ENCODE measurements at places on chromosomes 6 and 20. TPM values are rescaled to one million over a fixed set of nuclear protein-coding genes. Genes with fewer than 3 reads are reported as not detected.

DNA sequence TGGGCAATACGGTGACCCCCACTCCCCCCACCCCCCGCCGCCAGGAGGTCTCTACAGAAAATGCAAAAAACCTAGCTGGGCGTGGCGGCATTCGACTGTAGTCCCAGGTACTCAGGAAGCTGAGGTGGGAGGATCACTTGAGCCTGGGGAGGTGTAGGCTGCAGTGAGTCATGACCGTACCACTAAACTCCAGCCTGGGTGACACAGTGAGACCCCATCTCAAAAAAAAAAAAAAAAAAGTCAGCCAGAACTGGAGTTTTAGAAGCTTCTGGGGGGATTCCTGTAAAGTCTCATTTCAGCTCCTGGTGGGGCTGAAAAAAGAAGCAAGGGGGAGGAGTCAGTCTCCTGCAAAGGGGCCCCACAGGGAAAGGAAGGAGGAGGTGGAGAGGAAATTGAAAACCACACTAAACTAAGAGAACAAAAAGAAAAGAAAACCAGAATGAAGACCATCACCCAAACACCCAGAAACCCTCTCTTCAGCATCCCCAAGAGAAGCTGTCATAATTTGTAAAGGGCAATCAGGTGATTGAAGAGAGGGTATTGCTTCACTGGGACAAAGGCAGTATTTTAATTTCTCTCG lies 50.4 kb downstream of the NOL4L start:
- DNase-seq: no peak

DNA sequence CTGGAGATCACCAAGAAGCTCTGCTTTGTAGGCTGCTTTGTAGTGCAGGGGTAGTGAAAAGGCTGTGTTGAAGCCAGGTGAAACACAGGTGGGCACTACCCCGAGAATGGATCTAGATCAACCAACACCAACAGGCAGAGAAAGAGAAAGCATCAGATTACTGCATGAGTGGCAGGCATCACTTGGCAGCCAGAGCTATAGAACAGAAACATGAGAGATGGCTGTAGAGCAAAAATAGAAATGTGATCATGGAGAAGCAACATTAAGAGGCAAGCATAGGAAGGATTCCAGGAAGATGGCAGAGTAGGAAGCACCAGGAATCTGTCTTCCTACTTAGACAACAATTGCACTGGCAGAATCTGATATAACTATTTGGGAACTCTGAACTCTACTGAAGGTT lies 311.1 kb upstream of the TCF21 start:
- peak; percentile 17 for DNase-seq

DNA sequence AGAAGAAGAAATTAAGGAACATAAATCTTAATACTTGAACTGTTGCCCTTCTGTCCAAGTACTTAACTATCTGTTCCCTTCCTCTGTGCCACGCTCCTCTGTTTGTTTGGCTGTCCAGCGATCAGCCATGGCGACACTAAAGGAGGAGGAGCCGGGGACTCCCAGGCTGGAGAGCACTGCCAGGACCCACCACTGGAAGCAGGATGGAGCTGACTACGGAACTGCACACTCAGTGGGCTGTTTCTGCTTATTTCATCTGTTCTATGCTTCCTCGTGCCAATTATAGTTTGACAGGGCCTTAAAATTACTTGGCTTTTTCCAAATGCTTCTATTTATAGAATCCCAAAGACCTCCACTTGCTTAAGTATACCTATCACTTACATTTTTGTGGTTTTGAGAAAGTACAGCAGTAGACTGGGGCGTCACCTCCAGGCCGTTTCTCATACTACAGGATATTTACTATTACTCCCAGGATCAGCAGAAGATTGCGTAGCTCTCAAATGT lies 17.1 kb downstream of the IRF4 start:
- DNase-seq: peak; percentile 43

DNA sequence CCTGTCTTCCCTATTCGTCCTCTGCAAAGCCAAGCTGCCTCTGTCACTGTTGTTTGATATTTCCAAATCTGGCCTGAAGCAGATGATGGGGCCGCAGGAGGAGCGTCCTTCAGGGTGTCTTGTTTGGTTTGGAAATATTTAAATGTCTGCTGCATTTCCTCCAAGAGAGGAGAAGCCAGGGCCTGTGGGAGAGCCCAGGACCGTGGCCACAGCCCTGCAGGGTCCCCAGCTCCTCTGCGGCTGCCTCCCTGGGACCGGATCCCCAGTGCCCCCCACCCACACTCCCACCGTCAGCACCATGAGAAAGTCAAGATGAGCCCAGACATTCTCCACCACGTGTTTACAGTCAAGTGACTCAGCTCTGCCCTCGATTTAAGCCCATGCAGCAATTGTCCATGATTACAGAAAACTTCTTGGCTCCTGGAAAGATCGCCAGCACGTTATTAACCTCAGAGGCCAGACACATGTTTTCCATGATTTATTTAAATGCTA lies 18.2 kb downstream of the FOXF2 start:
- DNase-seq: no peak

DNA sequence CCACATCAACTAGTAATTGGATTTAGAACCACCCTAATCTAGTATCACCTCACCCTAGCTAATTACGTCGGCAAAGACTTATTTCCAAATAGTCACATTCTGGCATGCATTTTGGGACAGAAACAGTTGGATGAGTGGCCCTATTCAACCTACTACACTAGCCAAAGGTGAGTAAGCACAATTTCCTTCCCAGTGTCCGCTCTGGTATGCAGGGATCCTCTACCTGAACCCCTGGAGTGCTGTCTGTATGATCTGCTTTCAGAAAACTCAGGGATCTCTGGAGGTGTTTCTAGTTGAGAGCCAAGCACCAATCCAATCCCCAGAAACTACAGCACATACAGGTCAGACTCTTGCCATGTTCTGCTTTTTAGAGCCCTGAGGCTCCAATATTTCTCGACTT lies 717.4 kb upstream of the MANEA start:
- DNase-seq: no peak

GRCh38 chr6:35544769-35545361 lies 32.2 kb upstream of the TULP1 start:
- DNase-seq: no peak

The LY6G6F gene
- total RNA-seq: not detected

- DNase-seq: no peak
Observed at GRCh38 chr6:56033401-56033800, 158.0 kb upstream of the BMP5 start.

DNA sequence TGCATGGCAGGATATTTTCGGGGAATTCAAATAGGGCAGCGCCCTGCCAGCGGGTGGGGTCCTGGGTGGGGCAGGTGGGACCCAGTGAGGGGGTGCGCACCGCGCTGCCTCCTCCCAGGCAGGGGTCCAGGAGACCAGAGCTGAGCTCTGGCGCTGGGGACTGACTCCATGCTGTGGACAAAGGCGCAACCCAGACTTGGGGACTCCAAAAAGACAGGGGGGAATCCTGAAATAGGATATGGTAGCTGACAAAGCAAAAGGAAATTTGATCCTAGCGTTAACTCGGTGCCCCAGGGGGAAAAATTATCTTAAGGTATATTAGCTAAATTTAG lies 23.6 kb downstream of the TFAP2A start:
- no peak for DNase-seq

The IP6K3 gene
- 344 TPM for total RNA-seq

DNA sequence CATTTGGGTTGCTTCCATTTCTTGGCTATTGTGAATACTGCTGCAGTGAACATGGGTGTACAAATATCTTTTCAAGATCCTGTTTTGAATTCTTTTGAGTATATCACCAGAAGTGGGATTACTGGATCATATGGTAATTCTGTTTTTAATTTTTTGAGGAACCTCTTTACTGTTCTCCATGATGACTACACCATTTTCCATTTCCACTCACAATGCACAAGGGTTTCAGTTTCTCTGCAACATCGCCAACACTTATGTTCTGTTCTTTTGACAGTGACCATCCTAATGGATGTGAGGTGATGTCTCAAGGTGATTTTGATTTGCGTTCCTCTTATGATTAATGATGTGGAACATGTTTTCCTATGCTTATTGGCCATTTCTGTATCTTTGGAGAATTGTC lies 214.4 kb upstream of the ZFP64 start:
- no peak for DNase-seq

- no peak for DNase-seq
Observed at GRCh38 chr6:168678588-168678987, 237.6 kb downstream of the SMOC2 start.

The PI3 gene
- not detected for total RNA-seq

The WFDC5 gene
- not detected for total RNA-seq

GRCh38 chr6:125824946-125825771 lies 34.4 kb downstream of the NCOA7 start:
- DNase-seq: no peak

- no peak for DNase-seq
Observed at GRCh38 chr20:21026951-21027350, 79.2 kb downstream of the LINC00237 start.

- peak; percentile 12 for DNase-seq
Observed at GRCh38 chr20:63977739-63978276, 1.6 kb downstream of the SAMD10 start.

- DNase-seq: no peak
Observed at GRCh38 chr6:47810885-47811284, 29.1 kb downstream of the OPN5 start.

The SEMG1 gene
- not detected for total RNA-seq

DNA sequence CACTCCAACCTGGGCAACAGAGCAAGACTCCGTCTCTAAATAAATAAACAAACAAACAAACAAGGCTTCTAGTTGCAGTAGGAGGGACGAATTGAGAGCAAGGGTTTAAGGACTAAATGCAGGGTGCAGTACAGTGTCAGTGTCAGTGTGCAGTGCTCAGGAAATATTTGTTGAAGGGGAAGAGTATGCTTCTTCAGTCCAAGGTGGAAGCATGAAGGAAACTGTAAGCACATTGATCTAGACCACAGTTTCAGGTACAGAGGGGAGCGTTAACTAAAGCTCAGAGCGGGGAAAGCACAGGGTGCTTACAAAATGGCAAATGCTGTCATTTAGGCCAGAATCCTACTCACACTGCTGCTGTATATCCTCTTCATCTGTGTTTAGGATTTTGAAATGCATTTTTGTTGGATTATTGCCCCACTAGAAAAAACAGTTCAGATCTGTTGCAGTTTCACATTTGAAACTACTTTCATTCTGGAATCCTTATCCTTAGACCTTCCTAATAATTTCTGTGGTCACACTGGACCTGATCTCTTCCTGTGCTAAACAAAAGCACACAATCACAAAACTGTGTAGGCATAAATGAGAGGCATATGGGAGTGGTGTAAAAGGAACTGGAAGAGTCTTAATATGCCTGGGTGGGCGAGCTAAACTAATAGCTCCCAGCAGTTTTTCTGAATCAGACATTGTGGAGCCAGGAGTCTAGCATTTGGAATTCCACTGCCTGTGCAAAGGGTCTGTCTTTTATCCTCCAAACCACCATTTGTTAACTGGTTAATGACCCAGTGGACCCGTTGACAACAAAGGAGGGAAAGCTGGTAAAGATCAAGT lies 41.4 kb downstream of the CBFA2T2 start:
- DNase-seq: no peak

The PDYN gene
- total RNA-seq: not detected

- DNase-seq: no peak
Observed at GRCh38 chr6:108744996-108745395, 103.2 kb upstream of the ARMC2 start.

- no peak for DNase-seq
Observed at GRCh38 chr6:161228921-161229591, 44.8 kb downstream of the AGPAT4 start.

- no peak for DNase-seq
Observed at GRCh38 chr6:3836566-3836965, 12.6 kb upstream of the FAM50B start.

DNA sequence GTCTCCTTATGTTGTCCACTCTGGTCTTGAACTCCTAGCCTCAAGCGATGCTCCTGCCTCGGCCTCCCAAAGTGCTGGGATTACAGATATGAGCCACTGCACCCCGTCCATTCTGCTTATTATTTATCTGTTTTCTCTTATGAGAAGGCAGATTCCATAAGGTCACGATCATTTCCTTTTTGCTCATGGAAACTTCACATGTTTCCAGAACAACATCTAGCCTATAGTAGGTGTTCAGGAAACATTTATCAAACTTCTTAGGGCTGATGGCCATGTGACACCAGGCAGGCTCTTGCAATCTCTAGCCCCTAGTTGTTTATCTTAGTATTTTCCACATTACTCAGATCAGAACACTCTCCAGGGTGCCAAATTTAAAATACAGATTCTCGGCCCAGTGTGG lies 61.2 kb downstream of the ZFP64 start:
- DNase-seq: no peak

The OR2J3 gene
- total RNA-seq: not detected

The APOBEC2 gene
- total RNA-seq: 97.2 TPM

GRCh38 chr6:36323062-36323461 lies 13.6 kb downstream of the BNIP5 start:
- no peak for DNase-seq

DNA sequence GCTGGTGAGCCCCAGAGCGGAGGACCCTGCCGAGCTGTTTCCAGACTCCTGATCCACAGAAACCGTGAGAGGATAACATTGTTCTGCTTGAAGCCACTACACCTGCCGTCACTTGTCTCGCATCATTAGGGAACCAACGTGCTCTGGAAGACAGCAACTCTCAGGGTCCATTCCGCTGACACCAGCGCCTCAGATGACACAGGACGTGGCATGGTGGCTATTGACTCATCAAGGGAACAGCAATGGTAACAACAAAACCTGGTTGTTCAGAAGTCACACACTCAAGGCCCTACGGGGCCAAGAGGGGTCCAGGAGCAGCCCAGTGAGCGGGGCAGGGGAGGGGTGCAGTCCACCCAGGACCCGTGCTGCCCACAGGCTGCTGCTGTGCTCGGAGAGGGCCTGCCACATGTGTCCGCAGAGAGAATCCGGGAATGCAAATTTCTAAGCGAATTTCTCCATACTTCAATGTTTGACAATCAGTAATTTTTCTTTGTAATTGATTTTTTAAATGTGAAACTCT lies 110.4 kb downstream of the TTLL2 start:
- no peak for DNase-seq

DNA sequence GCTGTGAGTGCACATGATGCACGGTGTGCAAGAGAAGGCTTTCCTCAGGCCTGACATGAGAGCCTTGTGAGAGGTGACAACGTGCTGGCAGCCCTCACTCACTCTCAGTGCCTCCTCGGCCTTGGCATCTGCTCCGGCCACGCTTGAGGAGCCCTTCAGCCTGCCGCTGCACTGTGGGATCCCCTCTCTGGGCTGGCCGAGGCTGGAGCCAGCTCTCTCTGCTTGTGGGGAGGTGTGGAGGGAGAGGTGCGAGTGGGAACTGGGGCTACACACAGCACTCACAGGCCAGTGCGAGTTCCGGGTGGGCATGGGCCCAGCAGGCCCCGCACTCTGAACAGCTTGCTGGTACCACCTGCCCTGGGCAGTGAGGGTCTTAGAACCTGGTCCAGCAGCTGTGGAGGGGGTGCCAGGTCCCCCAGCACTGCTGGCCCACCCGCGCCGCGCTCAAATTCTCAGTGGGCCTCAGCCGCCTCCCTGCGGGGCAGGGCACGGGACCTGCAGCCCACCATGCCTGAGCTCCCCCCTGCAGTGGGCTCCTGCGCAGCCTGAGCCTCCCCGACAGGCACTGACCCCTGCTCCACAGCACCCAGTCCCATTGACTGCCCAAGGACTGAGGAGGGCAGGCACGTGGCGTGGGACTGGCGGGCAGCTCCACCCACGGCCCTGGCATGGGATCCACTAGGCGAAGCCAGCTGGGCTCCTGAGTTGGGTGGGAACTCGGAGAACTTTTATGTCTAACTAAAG lies 74.9 kb upstream of the BMP5 start:
- DNase-seq: no peak

GRCh38 chr6:15779726-15780125 lies 116.9 kb upstream of the DTNBP1 start:
- DNase-seq: no peak

The NKX2-2 gene
- not detected for total RNA-seq

The ZKSCAN8 gene
- total RNA-seq: 8.8 TPM

- DNase-seq: peak; percentile 25
Observed at GRCh38 chr6:12289933-12290820, at the start of gene EDN1. TSS of gene EDN1 (plus strand) at chr6:12290361. CDS start at chr6:12290630, 269 bp downstream.
